ENCODE measurements at places on chromosomes 2 and 18.

- DNase-seq, result no peak
These were observed 295.4 kb downstream of the ZEB2 start for GRCh38 chr2:144224472-144224871.

- no peak for DNase-seq
These were observed 4.3 kb downstream of the C2orf68 start for GRCh38 chr2:85607268-85608215.

DNA sequence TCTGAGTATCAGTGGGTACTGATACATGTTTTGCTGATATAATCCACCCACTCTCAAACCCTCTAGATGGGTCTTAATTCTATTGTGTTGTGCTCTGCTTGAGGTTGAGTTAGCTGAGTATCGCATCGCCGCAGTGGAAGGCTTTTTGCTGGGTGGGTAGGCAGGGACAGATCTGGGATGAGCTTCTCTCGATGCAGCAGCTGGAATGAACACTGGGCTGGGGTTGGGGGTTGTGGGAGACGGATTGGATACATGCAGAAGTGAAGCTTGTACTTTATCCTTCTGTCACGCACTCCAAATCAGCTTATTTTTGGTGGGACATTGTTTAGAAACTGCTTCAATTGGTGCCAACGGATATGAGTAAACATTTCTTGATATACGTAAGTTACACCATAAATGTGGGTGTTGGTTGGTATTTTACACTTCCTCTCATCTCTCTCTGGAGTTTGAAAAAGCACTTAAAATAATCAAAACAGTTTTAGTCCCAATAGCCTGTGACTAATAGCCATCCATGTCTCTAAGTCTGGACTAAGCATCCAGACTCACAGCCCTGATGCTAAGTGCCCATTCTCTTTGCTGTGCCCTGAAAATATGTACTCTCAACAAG is 107.1 kb downstream of the POLE4 start:
- DNase-seq, result no peak

- DNase-seq, result no peak
These were observed 61.8 kb upstream of the ARL4C start for GRCh38 chr2:234558642-234559041.

DNA sequence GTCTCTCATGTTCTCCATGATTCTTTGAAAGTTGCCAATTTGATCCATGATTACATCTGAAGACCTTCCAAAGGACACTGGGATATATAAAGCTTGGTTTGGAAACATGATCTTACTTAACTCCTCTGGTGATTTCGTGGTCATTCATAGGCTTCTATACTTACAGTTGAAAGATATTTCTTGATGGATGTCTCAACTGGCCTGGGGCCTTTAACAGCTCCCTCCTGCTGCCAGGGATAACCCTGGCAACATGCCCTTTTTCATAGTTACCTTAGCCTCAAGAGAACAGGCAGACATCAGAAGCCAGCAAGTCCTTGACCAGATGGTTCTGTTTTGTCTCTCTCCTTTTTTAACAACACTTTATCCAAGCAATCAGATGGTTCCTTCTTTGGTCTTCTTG is 23.5 kb upstream of the MFF start:
- no peak for DNase-seq

GRCh38 chr18:48896875-48897511 is 53.8 kb downstream of the SMAD7 start:
- DNase-seq, result no peak

DNA sequence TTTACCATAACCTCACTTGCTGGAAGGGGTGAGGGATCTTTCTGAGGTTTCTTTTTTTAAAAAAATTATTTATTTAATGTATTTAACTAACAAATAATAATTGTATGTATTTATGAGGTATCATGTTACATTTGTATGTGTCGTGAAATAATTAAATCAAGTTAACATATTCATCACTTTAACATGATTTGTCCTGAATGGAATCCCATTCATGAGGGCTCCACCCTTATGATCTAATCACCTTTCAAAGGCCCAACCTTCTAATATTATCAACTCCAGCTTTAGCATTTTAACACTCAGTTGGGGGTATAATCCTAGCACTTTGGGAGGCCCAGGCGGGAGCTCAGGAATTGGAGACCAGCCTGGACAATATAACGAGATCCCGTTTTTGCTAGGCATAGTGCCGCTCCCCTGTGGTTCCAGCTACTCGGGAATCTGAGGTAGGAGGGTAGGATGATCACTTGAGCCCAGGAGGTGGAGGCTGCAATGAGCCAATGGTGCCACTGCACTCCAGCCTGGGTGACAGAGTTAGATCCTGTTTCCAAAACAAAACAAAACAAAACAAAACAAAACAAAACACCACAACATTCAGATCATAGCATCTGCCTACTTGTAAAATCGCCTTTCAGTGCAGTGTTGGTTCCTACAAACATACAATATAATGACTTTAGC is 1.1 kb upstream of the TAF4B start:
- DNase-seq, result no peak

- no peak for DNase-seq
These were observed 897.3 kb upstream of the DDX18 start for GRCh38 chr2:116917196-116917595.

DNA sequence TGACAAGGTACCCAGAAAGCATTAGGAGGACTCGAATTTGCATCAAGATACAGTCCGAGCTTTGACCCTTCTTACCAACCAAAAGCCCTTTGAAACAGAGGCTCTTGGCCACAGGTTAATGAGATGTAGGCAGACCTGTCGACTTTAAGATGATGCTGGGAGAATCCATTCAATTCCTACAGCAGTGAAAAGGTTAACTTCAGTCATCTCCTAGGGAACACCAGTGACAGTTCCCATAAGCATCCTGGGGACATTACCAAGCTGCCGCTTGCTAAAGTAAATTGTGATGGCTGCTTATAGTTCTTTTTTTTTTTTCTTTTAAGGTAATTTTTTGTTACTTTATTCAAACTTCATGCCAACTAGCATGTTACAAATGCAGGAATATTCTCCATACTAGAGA is 379.3 kb downstream of the SOX11 start:
- DNase-seq, result no peak

DNA sequence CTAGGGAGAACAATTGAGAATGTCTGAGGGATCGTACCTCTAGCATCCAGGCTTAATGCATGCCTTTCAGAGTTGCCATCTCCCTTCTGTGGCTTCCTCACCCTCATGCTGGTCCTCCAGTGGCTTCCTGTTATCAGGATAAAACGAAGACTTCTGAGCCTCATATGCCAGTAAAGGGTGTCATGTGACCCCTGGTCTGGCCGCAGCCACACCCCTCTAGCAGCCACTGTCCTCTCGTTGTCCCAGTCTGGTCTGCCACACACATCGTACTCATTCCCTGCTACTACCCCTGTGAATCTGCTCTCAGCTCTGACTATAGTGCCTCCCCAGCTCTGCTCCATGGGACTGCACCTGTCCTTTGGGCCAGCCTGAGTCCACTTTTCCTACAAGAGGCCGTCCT is 62.6 kb upstream of the TMEM177 start:
- DNase-seq, result no peak
